Fibroblast of skin of left quadriceps (primary cell): ENCODE measurements at places on chromosomes 4 and X.

DNA sequence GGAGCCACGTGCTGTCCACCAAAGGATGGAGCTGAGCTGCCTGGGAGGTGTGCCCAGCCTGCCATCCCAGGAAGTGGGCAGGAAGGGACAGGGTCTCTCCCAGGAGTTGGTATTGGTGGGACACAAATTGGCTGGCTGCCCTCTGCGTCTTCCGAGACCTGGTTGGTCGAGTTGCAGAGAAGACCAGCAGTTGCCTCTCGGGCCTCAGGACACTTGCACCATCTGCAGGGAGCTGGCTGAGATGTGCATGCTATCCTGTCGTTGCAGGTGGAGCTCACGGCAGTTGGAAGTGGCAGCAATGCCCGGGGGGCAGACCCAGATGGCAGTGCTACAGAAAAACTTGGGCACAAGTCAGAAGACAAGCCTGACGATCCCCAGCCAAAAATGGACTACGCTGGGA is 30.2 kb downstream of the BCORL1 start:
- no peak for DNase-seq

DNA sequence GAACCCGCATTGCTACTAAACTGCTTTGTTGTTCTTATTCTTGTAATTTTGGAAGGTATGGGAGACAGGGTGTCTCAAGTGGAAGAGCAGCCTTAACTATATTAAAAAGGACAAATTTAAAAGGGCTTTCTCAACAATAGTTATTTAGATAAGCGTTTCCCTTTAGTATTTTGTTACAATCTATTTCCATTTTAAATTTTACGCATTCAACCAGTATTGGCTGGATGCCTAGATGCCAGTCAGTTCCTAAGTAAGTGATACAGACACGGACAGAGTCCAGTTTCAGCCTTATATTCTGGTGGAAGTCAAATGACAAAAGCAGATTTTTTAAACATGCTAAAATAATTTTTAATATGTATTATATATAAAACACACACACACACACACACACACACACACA is 28.3 kb downstream of the FAT1 start:
- DNase-seq = no peak

DNA sequence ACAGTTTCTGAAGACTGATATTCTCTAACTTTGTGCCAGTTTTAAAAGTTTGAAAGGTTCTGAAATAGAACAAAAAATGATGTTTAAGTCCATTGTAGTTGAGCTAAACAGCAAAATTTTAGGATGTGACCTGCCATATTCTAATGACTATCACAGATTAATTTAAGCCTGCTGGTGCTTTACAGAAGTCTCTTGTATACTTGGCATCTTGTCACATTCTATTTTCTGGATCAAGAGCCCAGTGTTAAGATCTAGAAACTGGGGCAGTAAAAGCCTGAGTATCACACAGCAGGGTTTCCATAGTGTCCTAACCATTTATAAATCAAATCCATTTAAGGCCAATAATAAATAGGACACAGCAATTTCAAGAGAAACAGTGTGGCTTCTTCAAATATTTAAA is 12.4 kb downstream of the FSTL5 start:
- DNase-seq = no peak

- no peak for DNase-seq
These were observed 304.7 kb downstream of the SH2D1A start for GRCh38 chrX:124651031-124651430.

DNA sequence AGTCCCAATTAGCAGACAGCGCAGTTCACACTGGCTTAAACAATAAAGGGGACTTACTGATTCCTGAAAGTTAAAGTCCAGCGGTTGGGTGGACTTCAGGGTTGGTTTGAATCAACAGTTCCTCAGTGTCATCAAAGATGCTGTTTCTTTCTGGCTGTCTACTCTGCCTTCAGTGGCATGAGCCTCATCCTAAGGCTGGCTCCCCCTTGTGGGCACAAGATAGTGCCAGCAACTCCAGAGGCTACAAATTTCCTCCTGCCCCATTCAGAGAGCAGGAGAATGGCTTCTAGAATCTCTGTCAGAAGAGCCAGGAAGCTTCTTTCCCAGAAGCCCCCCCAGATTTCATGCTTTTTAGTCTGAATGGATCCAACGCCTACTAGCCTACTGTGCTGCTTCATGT is 82.4 kb upstream of the MTM1 start:
- no peak for DNase-seq

- no peak for DNase-seq
These were observed 139.2 kb upstream of the AADAT start for GRCh38 chr4:170229006-170229405.

DNA sequence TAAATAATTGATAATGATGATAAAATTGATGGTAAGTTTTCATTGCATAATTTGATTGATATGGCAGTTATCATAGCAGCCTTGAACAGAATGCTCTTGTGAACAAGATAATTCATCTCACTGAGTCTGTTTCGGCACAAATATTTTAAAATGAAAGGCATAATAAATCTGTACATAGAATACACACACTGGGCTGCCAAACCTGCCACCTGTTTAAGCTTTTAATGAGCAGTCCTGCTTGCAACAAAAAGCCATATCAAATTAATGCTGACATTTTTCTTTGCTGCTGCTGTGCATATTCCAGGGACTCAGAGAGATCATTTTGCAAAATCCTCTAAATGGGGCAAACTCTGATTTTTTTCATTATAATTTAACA is 201.1 kb downstream of the ARHGAP24 start:
- no peak for DNase-seq

DNA sequence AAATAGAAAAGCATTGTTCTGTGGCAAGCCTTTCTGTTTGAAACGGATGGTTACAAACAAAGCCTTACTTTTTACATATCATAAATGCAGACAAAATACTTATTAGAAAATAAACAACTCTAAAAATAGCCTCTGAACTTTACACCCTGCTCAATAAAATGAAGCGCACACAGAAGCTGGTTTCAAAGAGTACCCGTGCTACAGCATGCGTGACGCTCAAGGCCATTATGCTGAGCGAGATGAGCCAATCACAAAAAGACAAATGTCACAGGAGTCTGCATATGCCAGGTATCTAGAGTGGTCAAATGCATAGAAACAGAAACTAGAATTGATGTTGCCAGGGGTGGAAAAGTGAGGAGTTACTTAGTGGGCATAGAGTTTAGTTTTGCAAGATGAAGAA is 326.5 kb upstream of the GATB start:
- DNase-seq = no peak

DNA sequence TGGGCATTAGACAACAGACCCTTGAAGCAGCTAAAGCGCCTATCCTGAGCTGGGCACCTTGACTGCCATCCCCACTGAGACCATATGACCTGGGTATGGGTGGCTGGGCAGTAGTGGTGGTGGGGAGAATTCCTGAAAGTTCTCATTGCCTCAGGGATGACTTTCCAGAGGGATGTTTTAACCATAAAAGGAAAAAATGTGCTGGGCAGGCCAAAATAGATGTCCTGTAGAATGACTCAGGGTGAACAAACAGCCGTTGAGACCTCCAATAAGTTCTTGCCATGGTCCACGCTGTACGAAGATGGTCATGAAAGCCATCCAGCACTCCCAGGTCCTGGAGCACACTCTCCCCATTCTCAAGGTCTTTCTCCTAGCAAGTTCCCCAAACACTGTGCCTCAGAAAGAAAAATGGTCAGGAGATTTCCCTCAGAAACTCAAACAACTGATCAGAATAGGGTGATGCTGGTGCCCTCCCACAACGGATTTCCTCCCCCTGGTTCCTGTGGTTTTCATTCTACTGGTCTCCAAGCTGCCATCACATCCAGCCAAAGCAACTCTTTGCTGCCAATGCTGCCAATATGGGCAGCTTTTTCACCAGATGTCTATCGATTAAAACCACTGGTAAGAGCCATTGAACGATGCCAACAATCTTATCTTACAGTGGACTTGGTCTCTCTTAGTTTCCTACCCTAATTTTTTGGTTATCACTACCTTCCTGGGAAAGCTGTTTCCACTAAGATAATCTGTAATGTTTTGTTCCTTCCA is 11.2 kb downstream of the CDKN2AIP start:
- no peak for DNase-seq

GRCh38 chrX:52280812-52281211 is 88.0 kb upstream of the XAGE2 start:
- no peak for DNase-seq

- DNase-seq = no peak
These were observed 516.5 kb upstream of the CNKSR2 start for GRCh38 chrX:20857746-20858145.

- peak; percentile 46 for DNase-seq
These were observed 541.4 kb upstream of the BOD1L1 start for GRCh38 chr4:14168919-14169318.

GRCh38 chr4:69984030-69984443 is 11.7 kb upstream of the STATH start:
- peak; percentile 0 for DNase-seq

- no peak for DNase-seq
These were observed 54.5 kb downstream of the CCSER1 start for GRCh38 chr4:90181644-90182043.

- no peak for DNase-seq
These were observed 903.0 kb upstream of the SLIT2 start for GRCh38 chr4:19348746-19349145.

- DNase-seq = no peak
These were observed 113.1 kb upstream of the INPP4B start for GRCh38 chr4:142959173-142959572.

- DNase-seq = no peak
These were observed 28.8 kb downstream of the ASIC5 start for GRCh38 chr4:155837203-155837796.

- no peak for DNase-seq
These were observed 69.9 kb upstream of the EXOC1L start for GRCh38 chr4:55749666-55750065.

- DNase-seq = peak; percentile 41
These were observed 8.9 kb upstream of the NAP1L5 start for GRCh38 chr4:88706574-88706973.

GRCh38 chr4:8610858-8611616 is 18.5 kb downstream of the CPZ start:
- no peak for DNase-seq

DNA sequence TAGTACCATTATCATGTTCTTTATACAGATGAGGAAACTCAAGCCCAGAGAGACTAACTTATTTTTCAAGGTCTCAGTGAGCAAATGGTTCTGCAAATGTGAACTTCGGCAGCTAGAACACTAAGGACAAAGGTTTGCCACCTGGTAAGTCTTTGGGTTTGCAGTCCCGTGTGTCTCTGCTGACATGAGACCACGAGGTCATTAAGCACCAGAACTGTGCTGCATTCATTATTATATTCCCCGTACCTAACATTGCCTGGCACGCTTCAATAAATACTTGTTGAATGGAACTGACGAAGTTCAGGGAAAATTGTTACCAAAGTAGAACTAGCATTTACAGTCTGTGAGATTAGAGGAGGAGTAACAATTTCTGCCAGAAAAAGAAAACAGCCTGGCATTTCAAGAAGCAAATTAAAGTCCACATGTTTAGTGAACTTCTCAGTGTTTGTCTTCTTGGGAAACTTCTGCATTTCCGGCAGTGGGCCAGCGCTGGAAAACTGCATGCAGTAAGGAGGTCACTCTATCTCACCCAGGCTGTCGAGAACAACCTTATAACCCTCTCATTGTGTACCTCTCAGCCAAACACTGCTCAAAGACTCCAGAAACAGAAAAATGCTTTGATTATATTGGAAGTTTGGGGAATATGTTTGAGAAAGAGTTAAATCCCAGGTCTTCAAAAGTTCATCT is 67.4 kb upstream of the CPEB2 start:
- no peak for DNase-seq

GRCh38 chr4:173332021-173332487 is 2.1 kb downstream of the HMGB2 start:
- no peak for DNase-seq

DNA sequence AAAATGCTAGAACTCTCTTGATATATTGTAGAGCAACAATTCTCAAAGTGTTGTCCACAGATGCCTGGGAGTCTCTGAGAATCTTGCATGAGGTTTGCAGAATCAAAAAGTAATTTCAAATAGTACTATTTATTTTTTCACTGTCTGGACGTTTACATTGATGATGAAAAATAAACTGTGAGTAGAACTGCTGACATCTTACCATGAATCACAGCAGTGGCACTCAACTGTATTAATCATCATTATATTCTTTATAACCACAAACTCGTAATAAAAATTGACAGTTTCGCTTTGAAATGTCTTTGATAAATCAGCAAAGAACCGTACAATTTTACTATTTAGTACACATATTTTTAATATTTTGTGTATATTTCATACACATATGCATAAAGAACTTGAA is 94.5 kb downstream of the NAF1 start:
- peak; percentile 4 for DNase-seq

- no peak for DNase-seq
These were observed 40.9 kb downstream of the EGF start for GRCh38 chr4:109953556-109953955.

DNA sequence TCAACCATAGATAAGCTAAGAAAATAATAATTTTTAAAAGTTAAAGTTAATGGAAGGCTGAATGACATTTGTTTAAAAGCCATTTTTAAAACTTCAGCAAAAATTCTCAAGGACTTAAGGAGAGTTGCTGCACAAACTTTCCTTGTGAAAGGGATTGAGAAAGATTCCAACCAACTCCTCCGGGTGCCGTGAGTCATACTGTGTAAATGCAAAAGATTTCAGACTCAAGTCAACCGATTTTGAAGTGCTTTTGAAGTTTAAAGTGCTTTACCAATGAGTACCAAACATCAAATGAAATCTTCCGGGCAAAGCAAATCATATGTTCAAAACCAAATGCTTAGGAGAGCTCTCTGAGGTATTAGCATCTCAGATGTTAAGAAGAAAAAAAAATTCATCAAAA is 31.4 kb downstream of the VCX2 start:
- peak; percentile 7 for DNase-seq

DNA sequence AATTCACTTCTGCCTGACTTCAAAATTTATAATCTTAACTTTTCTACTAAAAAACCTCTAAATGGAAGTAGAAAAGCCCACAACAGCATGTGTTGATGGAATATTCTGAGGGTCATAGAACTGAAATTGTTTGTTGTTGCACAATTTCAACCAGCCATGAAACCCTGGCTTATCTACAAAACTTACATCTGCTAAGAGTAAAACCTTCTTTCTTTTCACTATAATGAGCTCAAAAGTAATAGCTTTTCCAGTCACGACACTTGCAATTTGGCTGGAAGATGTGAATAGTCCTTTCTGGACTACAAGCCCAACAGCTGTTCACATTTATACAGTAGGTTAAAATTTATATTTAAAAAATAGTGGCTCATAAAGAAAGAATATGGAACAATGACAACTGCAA is 250.0 kb downstream of the GPAT3 start:
- no peak for DNase-seq

- DNase-seq = no peak
These were observed 41.1 kb downstream of the LIMCH1 start for GRCh38 chr4:41579043-41579442.

- DNase-seq = no peak
These were observed 184.7 kb downstream of the KCNIP4 start for GRCh38 chr4:21763855-21764254.
